ENCODE measurements at places on chromosomes 3 and 15.

GRCh38 chr3:17088602-17089313, 204.0 kb downstream of the PLCL2 start:
- DNase-seq, result no peak

GRCh38 chr3:13149330-13150108, 76.3 kb upstream of the IQSEC1 start:
- no peak for DNase-seq

- no peak for DNase-seq
Observed at GRCh38 chr3:116897382-116897781, 187.8 kb downstream of the TUSC7 start.

GRCh38 chr15:38019066-38019465, 84.6 kb downstream of the TMCO5A start:
- DNase-seq, result no peak

DNA sequence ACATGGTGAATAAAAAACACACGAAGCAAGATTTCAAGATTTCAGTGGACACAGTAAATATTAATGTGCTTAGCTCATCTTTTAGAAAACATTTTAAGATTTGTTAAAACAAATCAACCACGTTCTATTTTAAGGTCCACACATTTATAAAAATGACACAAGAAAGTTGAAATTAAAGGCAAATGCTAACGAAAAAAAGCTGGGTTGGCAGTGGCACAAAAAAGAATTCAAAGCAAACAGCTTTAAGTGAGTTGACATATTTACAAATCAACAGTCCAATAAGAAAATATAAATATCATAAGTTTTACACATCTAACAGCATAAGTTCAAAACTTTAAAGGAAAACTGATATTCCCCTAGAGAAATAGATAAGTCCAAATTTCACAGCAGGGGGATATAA, 430.4 kb upstream of the CCDC54 start:
- DNase-seq, result no peak

DNA sequence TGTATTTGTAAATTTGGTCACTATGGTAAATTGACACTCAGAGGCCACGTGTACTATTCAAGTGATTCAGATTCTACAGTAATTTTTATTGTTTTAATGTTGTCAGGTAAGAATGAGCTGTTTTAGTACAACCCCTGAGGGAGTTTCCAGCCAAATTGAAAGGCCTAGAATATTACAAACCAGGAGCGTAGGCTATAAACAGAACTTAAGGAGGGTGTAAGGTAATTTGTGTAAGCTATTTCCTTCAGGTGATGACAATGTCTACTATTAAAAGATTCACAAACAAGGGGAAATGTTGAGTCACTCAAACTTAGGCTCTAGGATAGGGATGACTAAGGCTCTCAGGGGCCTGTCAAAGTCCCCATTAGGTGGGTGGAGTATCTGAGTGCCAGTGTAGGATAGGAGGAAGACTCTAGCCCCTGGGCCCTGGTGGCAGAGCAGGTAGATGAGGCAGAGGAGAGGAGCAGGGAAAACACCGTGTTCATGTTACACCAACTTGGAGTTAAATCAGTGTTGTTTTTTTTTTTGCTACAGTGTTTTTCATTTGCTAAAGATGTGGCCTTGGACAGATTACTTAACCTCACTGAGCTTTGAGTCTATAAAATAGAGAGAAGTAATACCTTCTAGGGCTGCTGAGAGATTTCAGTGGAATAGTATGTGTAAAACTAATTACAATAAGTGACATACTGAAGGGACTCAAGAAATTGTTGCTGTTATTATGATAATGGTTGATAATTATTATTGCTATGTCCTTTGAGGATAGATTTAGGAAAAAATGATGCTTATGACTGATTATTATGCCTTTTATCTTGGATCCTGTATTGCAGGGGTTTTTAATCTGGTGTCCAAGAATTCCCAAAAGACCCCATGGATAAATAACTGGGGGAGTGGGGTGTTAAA, 10.3 kb downstream of the TM4SF1 start:
- no peak for DNase-seq

GRCh38 chr3:131067983-131068382, 41.3 kb downstream of the NEK11 start:
- DNase-seq, result no peak

GRCh38 chr3:14773691-14774128, 45.1 kb upstream of the FGD5 start:
- no peak for DNase-seq

DNA sequence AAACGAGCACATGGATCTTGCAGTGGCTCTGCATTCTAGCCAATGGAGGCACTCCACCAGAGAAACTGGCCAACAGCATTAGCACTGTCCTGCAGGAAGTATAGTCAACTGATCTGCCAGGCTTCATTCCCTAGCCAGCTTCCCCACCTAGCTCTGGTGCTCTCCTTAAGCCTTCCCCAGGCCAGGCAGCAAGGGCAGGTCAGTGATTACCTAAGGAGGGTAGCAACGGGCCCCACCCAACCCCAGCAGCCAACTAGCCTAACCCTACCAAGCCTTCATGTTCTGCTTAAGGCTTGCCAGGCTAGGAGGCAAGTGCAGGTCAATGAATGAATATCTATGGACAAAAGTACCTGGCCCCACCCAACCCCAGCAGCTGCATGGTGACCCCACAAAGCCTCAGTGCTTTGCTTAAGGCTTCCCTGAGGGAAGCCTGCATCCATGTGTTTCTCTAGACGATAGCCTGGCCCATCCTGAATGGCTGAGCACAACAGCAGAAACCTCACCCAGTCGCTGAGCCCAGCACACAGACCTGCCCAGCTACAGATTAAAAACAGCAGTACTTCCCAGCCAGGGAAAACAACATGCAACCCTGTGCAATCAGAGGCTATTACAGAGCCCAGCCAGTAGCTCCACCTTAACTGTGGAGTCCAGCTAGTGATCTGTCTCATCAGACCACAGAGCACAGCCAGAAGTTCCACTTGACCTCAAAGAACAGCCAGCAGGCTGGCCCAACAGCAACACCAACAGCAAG, 28.5 kb downstream of the THBS1 start:
- DNase-seq, result no peak

DNA sequence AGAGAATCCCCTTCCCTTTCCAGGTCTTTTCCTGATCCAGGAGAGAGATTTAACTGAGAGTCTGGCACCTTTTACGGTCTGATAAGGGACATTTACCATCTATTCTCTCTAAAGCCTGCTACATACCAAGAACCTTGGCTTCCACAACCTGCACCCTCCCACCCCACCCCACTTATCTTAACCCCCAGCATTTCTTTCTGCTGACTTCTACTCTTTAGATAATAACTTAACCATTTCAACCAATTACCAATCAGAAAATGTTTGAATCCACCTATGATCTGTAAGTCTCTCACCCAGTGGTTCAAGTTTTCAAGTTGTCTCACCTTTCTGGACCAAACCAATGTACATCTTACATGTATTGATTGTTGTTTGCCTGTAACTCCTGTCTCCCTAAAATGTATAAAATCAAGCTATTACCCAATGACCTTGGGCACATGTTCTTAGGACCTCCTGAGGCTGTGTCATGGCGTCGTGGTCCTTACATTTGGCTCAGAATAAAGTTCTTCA, 74.0 kb downstream of the MCF2L2 start:
- no peak for DNase-seq

DNA sequence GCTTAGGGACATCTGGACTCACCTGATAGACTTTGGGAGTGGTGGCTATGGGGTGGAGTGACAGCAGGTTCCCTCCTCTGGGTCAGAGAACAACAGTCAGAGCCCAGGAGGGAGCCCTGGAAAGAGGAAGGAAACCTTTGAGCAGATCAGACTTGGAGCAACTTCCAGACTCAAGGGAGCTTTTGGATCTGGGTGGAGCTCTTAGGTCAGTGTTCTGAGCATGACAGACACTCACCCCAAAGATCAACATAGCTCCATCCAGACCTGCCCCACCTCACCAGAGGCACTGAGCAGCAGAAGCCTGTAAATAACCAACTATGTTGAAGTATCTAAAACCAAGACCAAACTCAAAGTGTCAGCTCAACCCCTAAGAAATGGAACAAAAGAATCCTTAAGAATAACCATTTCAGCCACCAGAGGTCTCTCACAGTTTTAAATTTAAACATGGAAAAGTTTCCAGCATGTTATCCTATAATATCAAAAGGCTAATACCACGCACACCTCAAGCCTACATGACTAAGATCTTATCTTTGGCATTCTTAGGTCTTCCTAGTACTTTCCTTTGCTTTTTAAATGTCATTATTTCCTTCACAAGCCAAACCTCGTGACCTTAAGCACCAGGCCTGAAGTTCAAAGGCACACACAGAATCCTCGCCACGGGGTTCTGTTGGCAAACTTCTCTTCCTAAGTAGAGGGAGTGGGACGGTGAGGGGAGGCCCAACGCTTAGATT, 56.4 kb downstream of the UMPS start:
- no peak for DNase-seq

GRCh38 chr3:81753416-81754027, 7.9 kb downstream of the GBE1 start:
- DNase-seq, result no peak

DNA sequence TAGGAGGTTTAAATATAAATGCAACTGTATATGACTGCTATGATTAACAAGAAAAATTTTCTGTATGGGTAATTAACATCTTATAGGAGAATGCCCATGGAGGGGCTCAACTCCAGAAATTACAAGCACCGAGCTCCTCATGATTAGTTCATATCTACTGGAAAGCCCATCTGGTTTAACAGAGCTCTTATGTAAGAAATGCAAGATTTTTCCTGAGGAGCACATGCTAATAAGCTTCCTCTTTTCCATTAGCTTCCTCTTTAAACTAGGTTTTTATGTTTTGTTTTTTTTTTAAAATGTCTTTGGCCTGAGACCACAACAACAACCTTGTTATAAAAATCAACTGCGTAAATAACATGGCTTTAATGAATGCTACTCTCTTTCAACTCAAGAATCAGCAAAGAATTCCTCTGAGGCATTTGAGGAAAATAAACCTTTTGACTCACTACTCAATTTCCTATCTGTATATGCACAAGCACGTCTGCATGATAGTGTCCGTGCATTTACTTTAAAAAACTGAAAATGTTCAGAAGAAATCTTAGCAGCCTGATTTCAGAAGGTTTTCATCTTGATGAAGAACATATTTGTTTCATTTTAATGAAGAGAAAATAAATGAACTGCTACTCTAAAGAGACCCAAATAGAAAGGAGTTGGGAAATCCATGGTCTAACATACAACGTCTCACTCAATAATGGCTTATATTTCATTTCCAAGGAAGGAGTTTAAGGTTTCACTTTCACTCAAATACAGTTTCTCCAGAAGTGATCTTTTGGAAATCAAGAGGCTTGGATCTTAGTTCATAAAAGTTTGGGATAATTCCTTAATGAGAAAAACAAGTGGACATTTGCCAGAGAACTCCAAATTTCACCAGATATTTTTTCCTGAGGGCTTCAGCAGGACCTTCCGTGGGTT, 180.8 kb downstream of the KCNAB1 start:
- DNase-seq, result no peak

GRCh38 chr3:102151935-102152334, 282.9 kb upstream of the ZPLD1 start:
- no peak for DNase-seq

DNA sequence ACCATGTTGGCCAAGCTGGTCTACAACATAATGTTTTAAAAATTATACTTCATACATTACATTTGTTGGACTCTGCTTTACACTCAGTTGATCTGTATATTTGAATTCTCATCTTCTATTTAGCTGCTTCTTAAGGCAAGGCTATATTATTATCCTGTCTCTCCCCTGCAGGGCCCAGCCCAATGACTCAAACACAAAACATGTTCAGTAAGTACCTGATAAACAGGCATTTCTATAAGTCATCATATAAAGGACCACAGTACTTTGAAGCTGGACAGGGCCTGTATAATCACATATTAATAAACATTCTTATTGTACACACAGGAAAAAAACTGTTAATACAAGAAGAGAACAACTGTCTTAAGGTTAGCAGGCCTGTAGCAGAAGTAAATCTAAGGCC, 36.2 kb downstream of the NGLY1 start:
- no peak for DNase-seq

DNA sequence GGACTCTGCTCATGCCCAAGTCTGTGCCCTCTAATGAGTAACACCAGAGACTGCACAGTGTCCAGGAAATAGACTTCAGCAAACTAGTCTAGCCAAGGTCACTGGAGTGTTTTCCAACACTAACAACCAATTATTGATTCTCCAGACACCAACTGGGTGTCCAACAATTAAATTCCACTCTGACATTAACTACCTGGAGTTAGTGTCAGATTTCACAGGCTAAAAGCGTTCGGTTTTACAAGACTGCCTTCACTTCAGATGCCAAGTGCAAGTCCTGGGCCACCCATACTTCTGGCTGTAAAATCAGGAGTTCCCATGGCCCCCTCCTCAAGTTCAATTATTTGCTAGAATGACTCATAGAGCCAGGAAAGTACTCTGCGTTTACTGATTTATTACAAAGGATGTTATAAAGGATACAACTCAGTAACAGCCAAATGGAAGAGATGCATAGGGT, 20.8 kb upstream of the CFAP161 start:
- no peak for DNase-seq

GRCh38 chr3:188756241-188756640, 415.5 kb upstream of the TPRG1 start:
- no peak for DNase-seq

DNA sequence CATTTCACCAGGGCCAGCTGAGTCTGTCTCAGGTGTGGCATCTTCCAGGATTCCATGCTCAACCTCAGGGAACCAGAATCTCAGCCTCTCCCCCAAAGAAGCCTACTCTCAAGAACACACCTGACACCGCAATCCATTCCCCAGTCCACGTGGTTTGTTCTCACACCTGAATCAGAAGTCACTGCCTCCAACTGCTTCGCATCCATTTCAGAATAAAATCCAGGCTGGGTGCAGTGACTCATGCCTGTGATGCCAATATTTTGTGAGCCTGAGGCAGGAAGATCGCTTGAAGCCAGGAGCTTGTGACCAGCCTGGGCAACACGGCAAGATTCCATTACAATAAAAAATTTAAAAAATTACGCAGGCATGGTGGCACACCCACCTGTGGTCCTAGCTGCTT, 212.2 kb downstream of the FOXP1 start:
- DNase-seq, result no peak

DNA sequence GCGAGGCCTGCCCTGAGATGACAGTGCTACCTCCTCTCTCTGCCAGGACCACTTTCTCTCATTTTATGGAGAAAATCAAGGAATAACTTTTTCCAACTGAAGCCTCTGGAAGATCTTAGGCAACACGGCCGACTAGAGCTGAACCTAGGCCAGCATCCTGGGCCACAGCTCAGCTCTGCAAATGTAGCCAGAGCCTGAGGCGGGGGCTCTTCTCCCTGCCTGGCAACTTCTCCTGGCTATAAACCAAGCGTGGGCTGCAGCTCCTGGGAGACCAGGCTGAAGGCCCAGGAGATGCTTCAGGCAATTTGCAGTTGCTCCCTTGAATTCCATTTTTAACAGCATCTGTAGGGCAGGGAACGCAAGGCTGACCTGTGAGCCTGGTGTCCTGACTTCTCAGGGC, 74.9 kb downstream of the CEMIP start:
- DNase-seq, result no peak

DNA sequence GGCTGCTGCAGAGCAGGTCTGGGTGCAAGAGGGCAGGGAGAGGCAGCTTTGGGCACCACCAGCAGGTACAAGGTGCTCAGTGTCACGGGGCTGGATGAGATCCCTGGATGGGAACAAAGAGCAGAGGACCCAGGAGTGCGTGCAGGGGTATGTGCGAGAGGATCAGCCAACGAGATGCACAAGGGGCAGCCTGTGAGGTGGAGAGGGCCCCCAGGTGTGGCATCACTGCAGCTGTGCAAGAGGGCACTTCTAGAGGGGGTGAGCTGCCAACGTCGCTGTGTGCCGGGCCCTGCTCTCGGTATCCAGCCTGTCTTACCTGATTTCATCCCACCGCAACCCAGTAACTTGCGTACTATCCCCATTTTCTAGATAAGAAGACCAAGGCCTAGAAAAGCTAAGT, 67.3 kb upstream of the SNRPA1 start:
- no peak for DNase-seq
